ENCODE measurements at places on chromosomes 11 and 22.
A peak's percentile ranks its signal among the peaks of the same experiment; 100 is the strongest.

DNA sequence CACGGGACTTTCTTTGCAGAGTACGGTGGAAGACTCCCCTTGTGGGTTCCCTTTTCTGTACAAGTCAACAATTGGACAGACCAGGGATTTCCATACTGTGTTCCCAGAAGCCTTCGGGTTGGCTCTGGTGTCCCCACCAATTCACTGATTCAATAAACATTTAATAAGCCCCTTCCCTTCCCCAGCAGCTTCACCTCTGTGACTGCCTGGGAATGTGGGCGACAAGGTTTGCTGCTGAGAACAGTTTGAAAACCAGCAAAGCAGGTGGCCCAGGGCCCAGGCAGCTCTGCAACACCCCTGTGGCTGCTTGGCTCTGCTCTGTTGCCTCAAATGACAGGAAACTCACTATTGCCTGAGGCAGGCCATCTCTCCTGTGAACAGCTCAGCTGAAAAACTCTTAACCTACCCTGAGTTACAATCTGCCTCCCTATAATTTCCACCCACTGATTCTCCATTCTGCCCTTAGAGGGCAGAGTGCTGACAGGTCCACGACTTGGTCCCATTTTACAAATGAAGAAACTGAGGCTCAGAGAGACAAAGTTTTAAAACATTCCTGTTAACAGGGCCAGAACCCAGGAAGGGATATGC, 10.4 kb downstream of the ADORA2A start:
- DNase-seq, result no peak

DNA sequence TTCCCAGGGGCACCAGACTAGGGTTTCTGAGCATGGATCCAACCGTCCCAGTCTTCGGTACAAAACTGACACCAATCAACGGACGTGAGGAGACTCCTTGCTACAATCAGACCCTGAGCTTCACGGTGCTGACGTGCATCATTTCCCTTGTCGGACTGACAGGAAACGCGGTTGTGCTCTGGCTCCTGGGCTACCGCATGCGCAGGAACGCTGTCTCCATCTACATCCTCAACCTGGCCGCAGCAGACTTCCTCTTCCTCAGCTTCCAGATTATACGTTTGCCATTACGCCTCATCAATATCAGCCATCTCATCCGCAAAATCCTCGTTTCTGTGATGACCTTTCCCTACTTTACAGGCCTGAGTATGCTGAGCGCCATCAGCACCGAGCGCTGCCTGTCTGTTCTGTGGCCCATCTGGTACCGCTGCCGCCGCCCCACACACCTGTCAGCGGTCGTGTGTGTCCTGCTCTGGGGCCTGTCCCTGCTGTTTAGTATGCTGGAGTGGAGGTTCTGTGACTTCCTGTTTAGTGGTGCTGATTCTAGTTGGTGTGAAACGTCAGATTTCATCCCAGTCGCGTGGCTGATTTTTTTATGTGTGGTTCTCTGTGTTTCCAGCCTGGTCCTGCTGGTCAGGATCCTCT, 709 bp downstream of the MRGPRX4 start:
- DNase-seq, result no peak

GRCh38 chr11:130738611-130739010, 177.7 kb downstream of the SNX19 start:
- no peak for DNase-seq

GRCh38 chr22:42326801-42327200, 56.3 kb upstream of the TCF20 start:
- no peak for DNase-seq

- no peak for DNase-seq
These were observed 635.2 kb downstream of the TBC1D22A start for GRCh38 chr22:47397673-47398072.

- DNase-seq, result peak; percentile 32
These were observed 5.4 kb downstream of the PCF11 start for GRCh38 chr11:83162377-83162776.

DNA sequence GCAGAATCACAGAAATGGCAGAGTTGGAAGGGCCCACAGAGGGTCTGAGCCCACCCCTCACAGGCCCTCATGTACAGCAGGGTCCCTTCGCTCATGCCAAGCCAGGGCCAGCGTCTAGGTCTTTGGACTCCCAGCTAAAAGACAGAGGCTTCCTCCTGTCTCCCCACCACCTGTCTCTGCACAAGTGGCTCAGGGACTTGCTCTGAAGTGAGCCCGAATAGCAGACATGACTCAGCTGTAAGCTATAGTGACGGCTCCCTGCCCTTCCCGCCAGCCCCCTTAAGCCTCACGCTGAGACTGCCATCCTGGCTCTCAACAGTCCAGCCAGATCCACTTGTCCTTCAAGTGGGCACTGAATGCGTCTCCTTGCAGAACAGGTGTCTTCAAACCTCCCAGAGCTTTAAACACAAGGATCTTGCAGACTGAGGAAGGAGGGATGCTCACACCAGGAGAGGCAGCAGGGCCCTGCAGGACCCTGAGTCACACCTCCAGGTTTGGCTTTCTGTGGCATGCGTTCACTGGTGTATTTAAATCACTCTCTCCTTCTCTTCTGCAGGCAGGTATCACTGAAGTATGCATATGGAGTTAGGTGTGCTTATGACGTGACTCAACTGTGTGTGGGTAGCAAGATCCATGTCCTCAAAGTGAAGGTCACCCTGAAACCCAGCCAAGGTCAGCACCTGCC, 154.9 kb downstream of the CACNA1I start:
- DNase-seq, result no peak

DNA sequence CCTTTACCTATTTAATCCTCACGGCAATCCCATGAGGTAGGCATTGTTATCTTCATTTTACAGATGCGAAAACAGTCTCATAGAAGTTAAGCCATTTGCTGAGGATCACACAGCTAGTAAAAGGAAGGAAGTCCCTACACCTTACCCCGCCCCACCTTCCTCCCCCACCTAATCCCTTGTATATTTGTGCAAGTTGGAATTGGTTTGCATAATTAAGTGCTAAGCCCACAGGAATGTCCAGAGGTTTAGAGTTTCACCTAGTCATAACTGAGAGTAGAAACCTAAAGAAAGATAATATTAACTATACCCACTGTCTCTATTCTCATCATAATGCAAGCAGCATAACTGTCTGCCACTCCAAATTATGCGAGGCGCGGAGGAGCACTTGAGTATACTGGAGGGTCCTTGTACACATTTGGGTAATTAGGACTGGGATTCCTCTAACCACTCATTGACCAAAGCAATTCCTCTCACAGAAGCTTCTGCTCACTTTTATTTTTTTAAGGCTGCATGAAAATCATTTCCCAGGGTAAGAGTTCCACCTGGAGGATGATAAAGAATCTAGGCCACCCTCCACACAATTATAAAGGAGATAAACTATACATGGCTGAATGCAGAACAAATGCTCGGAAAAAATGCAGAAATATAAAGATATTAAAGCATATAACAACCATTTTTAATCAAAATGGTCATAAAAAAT, 199.9 kb downstream of the FAM181B start:
- DNase-seq, result no peak

GRCh38 chr22:36180038-36180880, 19.7 kb upstream of the APOL3 start:
- peak; percentile 55 for DNase-seq

DNA sequence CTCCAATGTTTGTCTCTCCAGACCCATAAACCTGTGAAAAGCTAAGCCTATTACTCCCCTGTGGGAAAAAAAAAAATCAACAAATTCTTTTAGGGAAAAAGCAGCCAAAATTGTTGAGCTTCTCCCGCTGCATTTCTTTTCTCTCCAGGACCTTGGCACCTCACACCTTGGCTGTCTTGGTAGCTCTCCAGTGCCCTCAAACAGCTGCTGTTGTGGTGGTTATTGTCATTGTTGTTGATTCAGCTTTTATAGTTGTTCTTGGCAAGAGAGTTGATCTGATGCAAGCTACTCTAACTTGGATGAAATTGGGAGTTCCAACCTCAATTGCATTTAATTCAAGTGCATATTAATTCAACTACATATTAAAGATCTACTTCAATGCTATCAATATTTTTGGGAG, 516.9 kb upstream of the LARGE1 start:
- no peak for DNase-seq

DNA sequence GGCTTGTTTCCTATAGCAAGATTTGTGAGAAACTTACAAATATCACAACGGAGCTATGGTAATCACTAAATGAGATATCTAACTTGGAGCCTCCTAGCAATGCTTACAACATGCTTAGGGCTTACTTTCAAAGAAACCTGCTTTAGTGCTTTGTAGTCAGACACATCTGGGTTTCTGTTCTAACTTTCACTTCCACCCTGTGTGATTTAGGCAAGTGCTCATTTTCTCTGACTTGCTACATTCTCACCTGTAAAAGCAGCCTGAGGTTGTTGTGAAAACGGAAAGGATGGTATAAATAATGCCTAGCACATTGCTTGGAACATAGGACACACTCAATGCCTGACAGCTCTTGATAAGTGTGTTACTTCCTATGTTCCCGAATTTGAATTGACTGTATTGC, 45.6 kb downstream of the LRRC4C start:
- DNase-seq, result no peak

DNA sequence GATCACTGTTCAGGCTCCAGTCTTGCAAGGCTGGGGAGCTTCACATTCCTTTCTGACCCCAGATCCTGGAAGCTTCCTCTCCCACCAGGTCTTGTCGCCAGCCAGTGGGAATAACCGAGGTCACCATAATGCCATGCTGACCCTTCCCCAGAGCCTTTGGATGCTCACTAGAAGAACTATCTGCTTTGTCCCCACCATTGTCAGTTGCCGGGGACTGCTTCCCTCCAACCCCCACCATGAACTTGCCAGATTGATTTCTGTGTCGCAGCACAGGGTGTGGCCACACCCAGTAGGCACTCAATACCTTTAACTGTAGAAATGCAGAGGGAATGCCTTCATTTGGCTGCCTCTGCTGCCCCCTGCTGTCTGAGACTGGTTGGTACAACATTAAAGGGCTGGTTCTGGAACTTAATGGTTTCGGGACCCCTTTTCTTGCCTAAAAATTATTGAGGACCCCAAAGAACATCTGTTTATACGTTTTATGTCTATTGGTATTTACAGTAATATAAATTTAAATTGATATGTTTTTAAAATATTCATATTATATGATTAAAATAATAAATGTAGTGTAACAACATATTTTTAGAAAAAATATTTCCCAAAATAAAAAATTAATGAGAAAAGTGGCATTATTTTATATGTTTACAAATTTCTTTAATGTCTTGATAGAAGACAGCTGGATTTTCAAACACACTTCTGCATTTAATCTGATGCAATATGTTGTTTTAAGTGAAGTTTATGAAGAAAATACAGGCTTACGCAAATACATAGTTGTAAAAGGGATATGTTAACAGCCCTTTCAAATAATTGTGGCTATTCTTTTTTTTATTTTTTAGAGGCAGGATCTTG, 6.7 kb upstream of the GDPD5 start:
- DNase-seq, result peak; percentile 41

DNA sequence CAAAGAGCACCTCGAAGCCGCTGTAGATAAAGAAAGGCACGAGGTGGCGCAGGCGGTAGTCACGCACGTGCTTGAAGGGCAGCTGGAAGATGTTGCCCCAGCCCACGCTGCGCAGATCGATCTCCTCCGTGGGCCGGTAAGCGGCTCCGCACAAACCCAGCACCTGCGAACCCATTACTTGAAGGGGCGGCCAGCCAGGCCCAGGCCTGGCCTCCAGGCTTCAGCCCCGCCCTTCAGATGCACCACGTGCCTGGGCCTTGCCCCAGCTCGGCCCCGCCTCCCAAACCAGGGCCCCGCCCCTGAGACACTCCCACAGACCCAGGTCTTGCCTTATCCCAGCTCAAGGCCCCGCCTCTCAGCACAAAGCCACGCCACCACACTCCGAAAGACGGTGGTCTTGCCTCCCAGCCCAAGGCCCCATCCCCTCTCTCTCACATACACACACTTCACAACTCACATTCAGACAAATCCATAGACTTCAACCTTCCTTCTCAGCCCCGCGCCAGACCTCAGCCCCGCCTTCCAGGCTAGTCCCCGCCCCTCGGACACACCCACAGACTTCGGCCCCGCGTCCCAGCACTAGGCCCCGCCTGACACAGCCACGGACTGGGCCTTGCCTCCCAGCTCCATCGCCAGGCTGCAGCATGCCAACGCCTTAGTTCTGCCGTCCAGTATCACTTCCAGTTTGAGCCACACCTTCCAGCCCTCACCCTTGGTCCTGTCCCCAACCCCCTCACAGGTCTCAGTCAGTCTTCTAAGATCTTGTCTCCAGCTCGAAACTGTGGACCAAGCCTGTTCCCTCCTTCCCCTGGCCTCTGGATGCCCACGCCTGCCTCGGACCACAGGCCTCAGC, 7.0 kb downstream of the UNC93B1 start:
- DNase-seq, result peak; percentile 58

DNA sequence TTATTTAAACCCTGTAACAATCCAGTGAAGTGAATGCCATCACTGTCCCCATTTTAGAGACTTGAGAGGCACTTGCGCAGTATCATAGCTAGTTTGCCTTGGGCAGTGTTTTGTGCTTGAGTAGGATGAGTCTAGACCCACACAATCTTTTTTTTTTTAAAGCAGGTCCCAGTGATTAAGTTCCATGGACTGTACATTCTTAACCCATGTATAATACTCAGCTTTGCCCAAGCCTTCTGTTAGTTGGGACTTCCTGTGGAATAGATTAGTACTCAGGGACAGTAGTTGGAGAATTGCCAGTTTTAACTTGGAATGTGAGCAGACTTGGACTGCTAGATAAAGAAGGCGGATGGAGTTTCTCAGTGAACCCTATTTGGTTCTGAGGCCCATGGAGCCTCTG, 108.6 kb upstream of the RASSF10 start:
- no peak for DNase-seq

- DNase-seq, result no peak
These were observed 1.8 kb upstream of the GAL start for GRCh38 chr11:68682531-68682961.

DNA sequence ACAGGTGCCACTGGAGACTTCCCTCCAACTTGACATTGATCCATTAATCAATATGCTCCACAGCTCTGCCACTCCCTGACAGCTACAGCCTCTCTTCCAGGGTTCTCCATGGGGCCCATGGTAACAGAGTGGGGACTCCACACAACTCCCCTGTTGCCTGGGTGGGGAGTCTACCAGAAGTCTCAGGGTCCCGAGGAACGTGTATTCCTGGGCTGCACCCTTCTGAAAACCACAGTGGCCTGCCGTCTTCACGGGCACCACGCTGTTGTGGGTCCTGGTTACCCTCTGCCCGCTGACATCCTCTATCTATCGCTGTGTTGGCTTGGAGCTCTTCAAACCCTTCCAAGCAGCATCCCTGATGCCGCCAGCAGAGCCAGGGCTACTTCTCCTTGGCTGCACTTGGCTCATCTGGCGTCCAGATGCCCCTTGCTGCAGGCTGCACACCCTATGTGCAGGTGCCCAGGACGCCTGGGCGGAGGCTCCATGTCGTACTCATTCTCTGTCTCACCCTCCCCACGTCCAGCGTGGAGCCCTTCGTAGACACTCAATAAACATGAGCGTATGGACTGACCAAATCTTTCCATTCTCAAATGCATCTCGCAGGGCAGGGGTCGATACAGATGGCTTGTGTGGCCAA, 1341.8 kb downstream of the TBC1D22A start:
- DNase-seq, result no peak

GRCh38 chr11:96391698-96392307, 2.0 kb downstream of the JRKL start:
- DNase-seq, result no peak

GRCh38 chr22:30121960-30122359, 41.7 kb downstream of the HORMAD2 start:
- DNase-seq, result no peak

All from bone marrow (tissue), 2 donors.